Stimulated activated CD8-positive, alpha-beta memory T cell treated with anti-CD3 and anti-CD28 coated beads, Interleukin-4, amount 100 ng/mL, for 4 hours (primary cell): ENCODE measurements at places on chromosomes 7 and 10.

DNA sequence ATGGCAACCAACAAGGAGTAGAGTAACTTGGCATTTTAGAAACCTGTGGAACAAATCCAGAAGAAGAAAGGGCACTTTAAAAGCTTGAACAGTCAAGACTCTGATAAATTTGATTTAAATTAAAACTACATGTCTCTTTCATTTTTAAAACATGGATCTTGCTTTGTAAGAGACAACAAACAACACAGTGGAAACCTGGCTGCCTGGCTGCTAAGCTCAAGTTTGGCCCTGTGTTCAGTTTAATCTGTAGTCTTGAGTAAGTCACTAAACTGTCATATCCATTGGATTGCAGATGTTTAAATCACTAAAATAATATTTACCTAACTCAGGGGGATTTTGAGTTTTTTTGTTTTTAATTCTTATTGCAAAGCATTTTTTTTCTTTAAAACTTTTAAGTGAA, 374.9 kb upstream of the SEMA3D start:
- no peak for DNase-seq

DNA sequence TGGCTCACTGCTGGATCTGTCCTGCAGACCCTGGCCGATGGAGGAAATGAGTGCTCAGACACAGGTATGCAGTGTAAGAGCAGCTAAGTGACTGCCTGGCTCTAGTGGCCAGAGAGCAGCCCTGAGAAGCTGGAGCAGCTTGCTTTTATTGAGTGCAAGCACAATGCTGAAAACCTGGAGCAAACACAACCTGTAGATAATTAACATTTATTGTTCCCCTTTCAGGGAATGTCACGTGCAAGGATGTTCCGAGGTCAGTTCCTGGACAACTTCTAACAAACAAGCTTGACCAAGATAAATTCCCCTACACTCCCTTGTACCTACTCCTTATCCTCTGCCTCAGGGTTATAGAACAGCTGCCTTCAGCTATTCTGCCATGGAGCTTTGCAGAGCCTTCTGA, 31.3 kb downstream of the DDC start:
- no peak for DNase-seq

GRCh38 chr10:62057359-62057758, 155.9 kb downstream of the ARID5B start:
- no peak for DNase-seq

DNA sequence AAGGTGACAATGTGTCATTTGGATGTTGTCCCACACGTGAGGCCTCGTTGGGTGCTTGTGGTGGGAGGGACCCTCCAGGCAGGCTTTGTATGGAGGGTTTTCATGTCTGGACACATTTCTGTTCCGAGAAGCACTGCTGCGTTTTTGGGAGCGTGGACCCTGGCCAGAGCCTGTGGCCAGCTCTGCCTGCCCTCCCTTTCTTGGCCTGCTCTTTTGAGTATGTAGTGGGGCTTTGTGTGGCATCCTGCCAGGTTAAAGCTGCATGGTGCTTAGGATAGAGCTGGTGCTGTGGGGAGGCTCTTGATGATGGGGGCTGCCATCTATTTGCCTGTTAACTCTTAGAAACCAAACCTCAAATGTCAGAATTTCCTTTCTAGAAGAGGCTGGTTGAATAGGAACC, 45.7 kb downstream of the GLRX3 start:
- no peak for DNase-seq

- no peak for DNase-seq
These were observed 87.7 kb downstream of the PRKG1 start for GRCh38 chr10:51162002-51162401.

- DNase-seq = no peak
These were observed 78.0 kb upstream of the SORCS3 start for GRCh38 chr10:104563051-104563450.

GRCh38 chr10:121648493-121648892, 50.2 kb upstream of the FGFR2 start:
- no peak for DNase-seq

- no peak for DNase-seq
These were observed 5.3 kb downstream of the LRCH4 start for GRCh38 chr7:100580466-100581283.

GRCh38 chr7:157981778-157982177, 605.8 kb downstream of the PTPRN2 start:
- no peak for DNase-seq

DNA sequence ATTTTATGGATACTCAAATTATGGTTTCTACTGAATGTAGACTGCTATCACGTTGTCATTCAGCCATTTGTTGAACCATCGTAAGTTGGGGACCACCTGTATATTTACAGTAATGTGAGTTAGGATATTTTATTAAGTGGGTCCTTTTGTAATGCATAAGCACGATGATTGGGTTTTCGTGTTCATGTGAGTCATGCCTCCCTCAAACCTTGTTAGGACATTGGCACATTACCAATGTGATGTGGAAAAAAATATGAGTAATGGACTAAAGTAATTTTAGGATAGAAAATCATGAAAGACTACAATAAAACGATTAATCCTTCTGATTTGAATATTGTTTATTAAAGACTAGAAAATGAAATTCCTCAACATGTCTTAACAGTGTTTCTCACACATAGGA, 8.7 kb downstream of the SMC3 start:
- no peak for DNase-seq

DNA sequence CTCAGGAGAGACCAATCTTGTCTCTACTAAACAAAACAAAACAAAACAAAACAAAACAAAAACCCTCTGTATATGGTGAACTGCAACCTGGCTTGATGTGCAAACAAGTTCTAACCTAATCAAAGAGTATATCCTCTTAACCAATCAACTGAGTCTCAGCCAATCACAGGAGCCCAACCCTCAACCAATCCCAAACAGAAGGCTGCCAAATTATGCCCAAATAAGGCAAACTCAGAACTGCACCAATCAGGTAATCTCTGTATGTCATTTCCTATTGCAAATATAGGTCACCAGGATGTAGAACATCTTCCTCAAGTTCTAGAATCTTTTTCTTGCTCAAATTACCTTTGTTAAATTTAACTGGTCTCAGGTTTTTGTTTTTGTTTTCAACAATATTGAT, 5.2 kb downstream of the FAM133B start:
- no peak for DNase-seq

- DNase-seq = no peak
These were observed 80.0 kb upstream of the TMEM106B start for GRCh38 chr7:12131122-12131521.

DNA sequence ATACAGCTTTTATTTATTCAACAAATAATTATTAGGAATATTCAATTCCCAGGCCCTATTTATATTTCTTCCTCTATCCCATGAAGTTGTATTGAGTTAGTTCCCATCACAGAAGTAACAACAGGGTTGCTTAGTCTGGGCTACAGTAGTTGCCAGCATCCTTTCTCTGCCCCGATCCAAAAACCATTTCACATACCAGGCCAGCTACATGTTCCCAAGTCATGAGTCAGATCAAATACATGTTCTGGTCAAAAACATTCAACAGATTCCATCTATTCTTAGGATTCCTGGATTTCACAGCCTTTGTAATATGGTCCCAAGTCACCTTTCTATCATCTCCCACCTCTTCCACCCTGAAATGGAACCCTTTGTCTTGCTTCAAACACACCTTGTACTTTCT, 91.6 kb downstream of the RAB11FIP2 start:
- DNase-seq = no peak

DNA sequence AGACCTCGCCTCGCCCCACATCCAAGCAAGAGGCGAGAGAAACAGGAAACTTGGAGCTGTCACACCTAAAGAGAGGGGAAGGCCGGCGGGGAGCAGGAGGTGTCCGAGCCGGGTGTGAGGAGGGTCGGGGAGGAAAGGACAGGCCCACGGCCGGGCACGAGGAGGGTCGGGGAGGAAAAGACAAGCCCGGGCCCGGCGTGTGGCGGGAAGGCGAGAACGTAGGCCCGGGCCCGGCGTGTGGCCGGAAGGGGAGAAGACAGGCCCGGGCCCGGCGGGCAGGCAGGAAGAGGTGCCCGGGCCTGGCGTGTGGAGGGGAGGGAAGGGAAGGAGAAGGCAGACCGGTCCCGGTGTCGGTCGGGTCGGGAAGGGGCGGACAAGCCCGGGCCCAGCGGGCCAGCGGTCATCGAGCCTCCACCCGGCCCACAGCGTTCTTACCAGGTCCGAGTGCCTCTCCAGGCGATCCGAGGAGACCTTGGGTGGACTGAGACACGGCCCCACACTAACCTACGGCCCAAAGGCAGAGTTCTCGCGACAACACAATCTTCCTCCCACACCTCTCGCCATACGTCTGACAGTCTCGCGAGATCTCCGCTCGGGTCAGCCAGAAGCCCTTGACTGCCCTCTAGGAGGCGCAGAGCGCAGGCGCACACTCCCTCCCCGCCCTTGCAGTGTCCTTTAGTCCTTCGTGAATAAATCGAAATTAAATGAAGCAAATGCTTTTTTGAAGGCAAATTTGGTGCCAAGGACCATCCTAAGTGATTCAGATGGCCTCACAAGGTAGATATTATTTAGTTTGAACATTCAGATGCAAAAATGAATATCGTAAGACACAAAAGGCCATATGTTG, at the start of gene NCOA4:
Gene NCOA4, minus strand, starts transcription at position 533 of the 847 bp plus-strand sequence. CDS start 13,943 bp downstream, outside the sequence.
- DNase-seq = peak; percentile 96
